Fibroblast of mammary gland (primary cell): ENCODE measurements at places on chromosomes 2 and 18.

- DNase-seq: no peak
Measured at GRCh38 chr18:45430041-45430440, 185.2 kb upstream of the SLC14A2 start.

- DNase-seq: no peak
Measured at GRCh38 chr2:10035053-10035422, 8.3 kb upstream of the KLF11 start.

DNA sequence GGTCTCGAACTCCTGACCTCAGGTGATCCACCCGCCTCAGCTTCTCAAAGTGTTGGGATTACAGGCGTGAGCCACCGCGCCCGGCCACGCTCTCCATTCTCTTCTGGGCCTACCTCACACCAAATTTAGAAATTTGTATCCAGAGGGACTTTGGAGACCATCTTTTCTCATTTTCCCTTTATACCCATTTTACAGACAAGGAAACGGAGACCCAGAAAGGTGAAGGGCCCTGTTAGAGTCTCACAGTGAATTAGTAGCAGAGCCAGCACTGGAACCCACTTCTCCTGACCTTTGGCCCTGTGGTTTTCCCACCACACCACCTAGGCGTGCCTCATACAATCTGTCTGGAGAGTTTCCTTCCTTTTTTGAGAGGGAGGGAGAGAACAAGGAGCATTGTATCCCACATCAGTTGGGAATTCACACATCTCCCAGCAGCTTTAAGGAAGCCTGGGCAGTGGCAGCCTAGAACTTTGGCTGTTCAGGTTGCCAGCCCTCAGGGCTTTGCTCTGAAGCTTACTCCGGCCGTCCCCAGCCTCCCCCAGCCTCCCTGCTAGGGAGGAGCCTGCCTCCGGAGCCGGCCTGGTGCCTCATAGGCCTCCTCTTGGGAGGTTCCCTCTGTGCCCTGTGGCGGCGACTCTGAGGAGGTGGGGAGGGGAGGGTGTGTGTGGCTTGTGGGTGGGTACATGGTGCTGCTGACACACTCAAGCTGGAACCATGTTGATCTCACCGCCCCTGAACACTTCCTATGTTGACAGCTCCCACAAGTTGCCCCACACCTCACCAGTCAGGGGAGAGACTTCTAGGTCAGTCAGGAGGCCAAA lies 13.8 kb downstream of the FOSL2 start:
- DNase-seq: peak; percentile 67

GRCh38 chr2:75099521-75099922 lies 99.8 kb downstream of the TACR1 start:
- DNase-seq: peak; percentile 33

- DNase-seq: peak; percentile 87
Measured at GRCh38 chr18:3281456-3282400, 19.8 kb downstream of the MYL12B start.

DNA sequence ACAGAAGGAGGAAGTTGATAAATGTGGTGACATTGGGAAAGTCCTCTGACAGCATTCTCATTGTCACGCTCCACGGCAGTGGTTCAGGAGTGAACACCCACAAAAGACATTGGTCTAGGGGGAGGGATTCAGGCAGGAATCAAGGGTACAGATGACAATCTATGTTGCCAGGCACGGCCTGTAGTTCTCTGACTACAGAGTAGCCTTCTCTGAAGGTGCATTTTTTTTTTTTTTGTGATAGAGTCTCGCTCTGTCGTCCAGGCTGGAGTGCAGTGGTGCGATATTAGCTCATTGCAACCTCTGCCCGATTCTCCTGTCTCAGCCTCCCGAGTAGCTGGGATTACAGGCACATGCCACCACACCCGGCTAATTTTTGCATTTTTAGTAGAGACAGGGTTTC lies 7.4 kb upstream of the MOB1A start:
- no peak for DNase-seq

DNA sequence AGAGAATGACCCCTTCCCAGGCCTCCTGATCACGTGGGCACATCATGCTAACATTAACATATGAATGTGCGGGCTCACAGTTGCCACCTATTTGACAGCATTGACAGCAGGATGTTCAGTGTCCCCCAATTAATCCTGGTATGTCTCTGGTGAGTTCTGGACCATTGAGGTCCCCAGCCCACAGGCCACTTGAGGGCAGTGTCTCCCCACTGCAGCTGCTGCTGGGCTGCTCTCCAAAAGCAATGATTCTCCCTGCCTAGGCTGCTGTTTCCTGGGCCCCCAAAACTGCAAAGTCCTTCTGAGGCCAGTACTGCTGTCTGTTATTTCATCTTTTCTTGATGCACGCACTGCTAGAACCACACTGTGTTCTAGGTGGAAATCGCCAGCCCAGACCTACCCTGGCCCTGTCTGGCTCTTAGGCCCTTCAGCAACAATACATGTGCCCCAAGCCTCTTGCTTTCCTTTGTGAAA lies 52.7 kb upstream of the MAPK4 start:
- DNase-seq: peak; percentile 27

GRCh38 chr2:190876631-190877030 lies 4.0 kb upstream of the GLS start:
- no peak for DNase-seq

- DNase-seq: no peak
Measured at GRCh38 chr2:15043336-15044058, 411.0 kb downstream of the LRATD1 start.

DNA sequence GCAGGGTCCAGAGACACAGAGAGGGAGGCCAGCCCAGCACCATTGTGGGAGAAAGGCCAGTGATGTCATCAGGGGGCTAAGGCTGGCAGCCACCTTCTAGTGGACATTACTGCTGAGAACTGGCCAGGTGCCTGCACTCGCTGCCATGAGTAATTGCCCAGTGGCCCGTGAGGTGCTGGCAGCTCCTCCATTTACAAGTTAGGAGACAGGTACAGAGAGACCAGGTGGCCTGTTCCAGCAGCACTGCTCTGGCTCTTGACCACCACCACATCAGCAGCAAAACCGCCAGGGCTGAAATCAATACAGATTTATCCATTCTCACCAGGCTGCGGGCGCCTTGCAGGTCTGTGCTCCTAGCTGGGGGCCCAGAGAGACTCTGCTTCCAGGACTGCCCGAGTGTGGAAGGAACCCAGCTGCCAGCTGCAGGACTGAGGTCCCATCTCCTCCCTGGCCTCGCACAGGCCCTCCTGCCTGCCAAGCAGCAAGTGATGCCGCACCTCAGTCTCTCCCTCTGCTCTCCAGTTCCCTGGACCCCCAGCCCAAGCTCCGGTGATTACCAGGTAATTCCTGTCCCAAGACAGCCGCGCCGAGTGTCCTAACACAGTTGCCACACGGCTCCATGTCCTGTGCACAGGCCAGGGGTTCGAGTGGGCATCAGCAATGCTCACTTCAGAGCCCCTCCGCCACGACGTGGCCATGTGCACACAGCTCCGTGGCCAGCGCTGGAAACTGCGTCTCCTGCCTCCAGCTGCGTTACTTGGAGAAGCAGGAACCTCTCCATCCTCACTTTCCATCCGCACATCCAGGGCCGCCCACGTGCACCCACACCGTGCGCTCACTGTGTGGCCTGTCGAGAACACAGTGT lies 101.0 kb upstream of the CTDP1 start:
- no peak for DNase-seq
